T-helper 9 cell (primary cell): ENCODE measurements at places on chromosomes 2 and 18.

GRCh38 chr2:43402002-43402401 lies 175.6 kb upstream of the ZFP36L2 start:
- DNase-seq, result no peak

DNA sequence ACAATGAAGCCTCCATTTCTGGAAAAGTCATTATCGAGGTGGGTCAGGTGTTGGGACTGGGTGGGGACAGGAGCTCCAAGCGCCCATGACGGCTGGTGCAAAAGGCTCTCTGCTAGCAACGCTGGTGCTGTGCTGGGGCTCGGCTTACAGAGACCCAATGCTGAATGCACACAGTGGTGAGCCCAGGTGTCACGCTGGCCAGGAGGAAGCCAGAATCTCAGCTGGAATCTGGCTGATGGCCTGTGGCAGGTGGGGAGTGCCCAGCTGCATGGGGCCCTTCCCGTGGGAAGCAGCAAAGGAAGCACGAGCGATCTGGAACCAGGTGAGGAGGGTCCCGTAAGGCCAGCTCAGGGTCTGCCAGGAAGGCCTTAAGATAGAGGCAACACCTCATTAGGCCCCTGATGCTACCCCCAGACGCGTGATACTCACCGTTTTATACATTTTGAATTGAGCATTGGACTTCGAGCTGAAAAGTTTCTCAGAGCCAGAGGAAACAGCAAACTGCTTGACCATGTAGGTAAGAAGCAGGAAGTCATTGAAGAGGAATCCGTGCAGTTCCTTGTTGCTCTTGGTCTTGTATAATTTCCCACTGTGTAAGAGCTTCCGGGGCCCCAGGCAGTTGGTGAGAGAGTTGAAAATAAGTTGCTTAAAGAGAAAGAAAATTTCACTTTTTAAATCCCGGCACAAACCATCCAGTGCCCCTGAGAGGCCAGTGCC lies 34.7 kb downstream of the FAM228A start:
- DNase-seq, result no peak

DNA sequence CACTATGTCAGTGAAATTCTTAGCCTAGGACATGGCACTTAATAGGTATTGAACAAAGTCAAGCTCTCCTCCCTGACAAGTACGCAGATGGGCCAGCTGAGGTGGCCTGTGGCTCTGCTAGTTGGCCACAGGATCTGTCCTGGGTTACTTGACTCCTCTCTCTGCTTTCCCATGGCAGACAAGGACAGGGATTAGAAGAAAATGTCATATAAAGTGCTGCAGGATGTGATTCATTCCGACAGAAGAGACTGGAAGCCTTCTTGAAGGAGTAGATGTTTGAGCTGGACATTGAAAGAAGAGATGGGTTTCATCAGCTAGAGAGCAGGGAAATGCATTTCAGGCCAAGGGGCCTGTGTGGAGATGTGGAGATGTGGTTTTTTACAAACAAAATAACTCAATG lies 46.7 kb downstream of the SMAD7 start:
- DNase-seq, result no peak

DNA sequence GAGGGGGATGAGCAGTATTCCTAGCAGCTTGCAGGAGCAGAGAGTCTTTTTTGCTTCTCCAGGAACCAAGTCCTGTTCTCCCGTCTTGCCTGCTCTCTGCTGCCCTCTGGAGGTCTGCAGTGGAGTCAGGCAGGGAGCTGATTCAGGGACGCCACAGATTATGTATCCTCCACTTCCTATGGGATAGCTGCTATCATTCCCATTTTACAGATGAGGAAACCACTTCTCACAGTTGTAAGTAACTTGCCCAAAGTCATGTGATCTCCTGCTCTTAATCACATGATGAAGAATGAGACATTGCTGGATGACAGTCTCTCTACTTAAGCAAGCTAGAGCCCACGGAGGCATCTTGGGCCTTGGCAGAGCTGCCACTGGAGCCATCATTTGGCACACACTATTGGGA lies 8.3 kb downstream of the SLC4A5 start:
- DNase-seq, result peak; percentile 82

DNA sequence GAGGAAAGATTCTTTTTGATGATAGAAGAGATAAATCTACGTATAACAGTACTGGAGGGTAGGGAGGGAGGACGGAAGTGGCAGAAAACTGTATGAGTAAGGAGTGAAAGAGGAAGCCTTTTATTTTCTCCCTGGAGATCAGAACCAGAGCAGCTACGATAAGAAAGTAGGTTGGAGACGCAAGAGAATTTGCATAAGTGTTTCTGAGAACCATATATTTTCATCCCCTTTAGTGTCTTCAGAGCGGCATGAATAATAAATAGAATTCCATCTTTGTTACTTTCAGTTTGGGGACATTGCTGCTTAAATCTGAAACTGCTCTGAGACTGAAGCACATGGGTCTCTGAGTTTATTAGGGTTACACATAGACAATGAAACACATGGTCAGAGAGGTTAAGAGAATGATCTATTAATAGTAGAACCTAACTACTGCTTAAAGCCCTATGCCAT lies 230.2 kb upstream of the TNP1 start:
- DNase-seq, result no peak

- DNase-seq, result no peak
Measured at GRCh38 chr2:71215447-71215846, 11.5 kb downstream of the PAIP2B start.

DNA sequence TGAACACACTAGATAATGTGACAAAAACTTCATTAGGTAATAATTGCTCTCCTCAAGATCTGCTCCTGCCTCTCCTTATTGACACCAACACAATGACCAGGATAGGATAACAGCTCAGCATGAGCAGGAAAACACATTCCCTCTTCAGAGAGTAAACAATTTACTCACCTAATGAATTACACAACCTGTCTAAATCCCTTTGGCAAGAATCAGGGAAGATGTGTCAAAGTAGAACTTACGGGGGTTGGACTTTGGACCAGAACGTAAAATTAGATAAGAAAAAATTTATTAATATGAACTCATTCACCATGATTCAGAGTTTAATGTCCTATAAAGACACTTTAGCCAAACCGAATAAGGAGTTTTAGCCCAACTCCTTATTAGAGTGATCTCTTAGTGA lies 512.2 kb downstream of the SATB2 start:
- no peak for DNase-seq

DNA sequence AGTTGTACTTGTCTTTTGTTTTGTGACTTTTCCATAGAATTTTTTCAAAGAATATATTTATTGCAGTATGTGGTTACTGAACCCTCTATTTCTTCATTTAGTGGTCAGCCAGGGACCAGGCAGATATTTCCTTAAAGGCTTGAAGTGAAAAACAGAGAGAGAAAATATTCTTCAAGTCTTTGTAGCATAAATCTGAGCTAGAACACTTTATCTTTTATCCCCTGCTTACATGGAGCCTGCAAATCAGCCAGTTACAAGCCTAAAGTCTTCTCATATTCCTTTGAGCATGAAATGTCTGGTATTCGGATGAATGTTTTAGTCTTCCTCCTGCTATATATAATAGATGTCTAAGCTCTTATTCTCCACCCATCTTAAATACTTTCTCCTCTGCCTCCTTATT lies 1557.5 kb upstream of the ACVR2A start:
- no peak for DNase-seq

GRCh38 chr2:71608034-71608433 lies 154.7 kb downstream of the DYSF start:
- DNase-seq, result no peak

GRCh38 chr18:72171596-72171995 lies 372.5 kb downstream of the CBLN2 start:
- DNase-seq, result no peak

GRCh38 chr18:49339146-49339545 lies 121.3 kb downstream of the DYM start:
- DNase-seq, result no peak

GRCh38 chr2:28764909-28765711 lies 13.5 kb downstream of the PPP1CB start:
- no peak for DNase-seq

DNA sequence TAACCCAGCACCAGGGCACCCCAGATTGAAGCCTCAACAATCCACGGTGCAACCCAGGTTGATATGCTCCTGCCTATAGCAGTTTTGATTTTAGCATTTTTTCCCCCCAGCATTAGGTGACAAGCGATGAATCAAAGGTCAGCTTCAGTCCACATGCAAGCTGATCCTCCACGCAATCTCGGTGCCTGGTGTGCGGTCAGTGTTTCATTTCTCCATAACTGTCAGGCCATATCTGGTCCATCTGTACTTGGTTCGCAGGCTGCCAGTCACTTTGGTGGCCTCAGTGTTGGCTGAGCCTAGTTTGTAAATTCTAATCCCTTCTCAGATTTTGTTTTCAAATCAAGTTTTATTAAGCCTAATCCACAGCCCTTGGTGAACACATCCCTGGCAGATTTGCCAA lies 30.2 kb downstream of the KCNG3 start:
- no peak for DNase-seq

DNA sequence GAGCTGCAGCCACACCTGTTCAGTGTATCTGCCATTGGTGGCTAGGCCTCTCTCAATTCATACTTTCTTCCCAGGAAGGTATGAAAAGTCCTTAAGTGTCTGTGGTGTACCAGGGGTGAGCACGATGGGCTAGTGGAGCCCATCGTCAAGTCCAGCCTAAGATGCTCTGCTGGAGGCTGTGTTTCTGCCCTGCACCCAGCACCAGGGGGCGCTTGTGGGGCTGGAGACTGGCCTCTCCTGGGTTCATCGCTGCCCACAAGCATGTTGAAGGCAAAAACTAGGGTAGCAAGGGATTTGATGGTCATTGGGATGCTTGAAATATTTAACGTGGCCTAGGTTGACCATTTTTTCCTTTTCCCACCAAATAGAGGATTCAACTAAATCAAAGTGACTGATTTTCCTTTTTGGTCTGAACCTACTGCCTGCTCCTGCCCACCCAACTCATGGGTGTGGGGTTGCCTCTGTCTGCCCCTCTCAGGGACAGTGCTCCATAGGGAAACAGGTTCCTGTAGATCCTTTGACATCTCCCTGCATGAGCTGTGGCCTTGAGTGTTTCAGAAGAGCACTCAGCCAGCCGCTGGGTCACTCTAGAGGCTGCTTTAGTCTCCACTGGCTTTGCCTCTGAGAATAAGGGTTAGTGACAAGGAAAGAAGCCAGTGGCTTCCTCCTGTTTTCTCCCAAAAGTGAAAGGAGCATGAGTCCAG lies 59.0 kb downstream of the TPGS2 start:
- no peak for DNase-seq
